ENCODE measurements at places on chromosomes 4 and X. TPM values are rescaled to one million over a fixed set of nuclear protein-coding genes. Genes with fewer than 3 reads are reported as not detected.

The TMPRSS11B gene
- not detected for total RNA-seq

The NAP1L3 gene
- 2.6 TPM for total RNA-seq

The STPG2 gene
- total RNA-seq: not detected

The KLF8 gene
- 3.2 TPM for total RNA-seq

The PNMA6F gene
- not detected for total RNA-seq

- peak overlapping the region; percentile 91 for H3K4me3 ChIP-seq
- no peak for DNase-seq
- H3K27ac ChIP-seq: peak overlapping the region; percentile 92
- H3K27me3 ChIP-seq: no peaks in the 10 kb centered on the region
Measured at GRCh38 chrX:101347859-101348451, 587 bp downstream of the TIMM8A start.

- no peaks in the 10 kb centered on the region for H3K27me3 ChIP-seq
- no peak for DNase-seq
- H3K27ac ChIP-seq: no peak overlapping the region
- H3K4me1 ChIP-seq: no peaks in the 10 kb centered on the region
- no peak overlapping the region for H3K4me3 ChIP-seq
Measured at GRCh38 chr4:117987464-117987863, 46.8 kb upstream of the NDST3 start.

DNA sequence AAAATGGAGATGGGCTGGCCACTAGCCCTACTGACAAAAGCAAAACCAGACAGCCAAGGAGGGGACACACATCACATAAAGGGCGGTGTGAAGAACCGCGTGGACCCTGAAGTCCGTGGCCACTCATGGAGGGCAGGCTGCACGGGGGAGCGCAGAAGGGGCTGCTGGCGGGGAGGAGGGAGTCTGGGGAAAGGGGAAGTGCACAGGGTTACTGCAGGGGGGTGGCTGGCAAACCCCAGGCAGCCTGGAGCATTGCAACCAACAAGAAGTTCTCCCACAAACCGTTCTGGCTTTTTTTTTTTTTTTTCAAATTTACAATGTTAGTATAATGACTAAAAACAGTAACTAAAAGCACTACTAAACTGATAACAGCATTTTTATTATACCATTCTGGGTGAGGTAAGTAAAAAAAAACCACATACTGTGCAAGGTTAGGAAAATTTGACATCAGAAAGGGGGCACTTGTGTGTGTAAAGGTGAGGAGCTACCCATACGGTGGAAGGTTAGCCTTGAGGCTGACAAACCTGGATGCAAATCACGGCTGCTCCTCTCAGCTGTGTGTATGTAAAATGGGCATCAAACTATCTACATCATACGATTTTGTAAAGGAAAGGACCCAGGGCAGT lies 87.1 kb downstream of the TSPAN5 start:
- peaks cover 7% of the 10 kb centered on the region for H3K36me3 ChIP-seq
- H3K27me3 ChIP-seq: no peaks in the 10 kb centered on the region
- no peak for DNase-seq
- H3K27ac ChIP-seq: no peak overlapping the region
- peaks cover 37% of the 10 kb centered on the region for H3K4me1 ChIP-seq

DNA sequence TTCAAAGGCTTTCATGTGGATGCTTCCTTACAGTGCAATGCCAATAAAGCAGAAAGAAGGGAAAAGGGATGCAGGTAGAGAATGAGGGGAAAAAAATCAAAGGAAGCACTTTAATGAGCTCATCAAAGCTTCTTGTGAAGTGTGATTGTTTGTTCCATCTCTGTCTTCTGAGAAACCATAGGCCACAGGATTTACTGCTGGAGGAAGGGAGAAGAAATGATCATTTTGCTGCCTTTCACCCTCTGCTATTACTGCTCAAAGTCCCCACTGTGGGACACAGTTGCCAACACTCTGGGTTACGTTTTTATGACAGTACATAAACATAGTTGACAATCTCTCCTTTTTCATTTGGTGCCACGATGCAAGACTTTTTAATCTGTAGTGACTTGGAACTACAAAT lies 558.0 kb upstream of the TECRL start:
- H3K27ac ChIP-seq: no peak overlapping the region
- no peaks in the 10 kb centered on the region for H3K36me3 ChIP-seq
- H3K4me3 ChIP-seq: no peak overlapping the region
- no peaks in the 10 kb centered on the region for H3K4me1 ChIP-seq
- DNase-seq: no peak

DNA sequence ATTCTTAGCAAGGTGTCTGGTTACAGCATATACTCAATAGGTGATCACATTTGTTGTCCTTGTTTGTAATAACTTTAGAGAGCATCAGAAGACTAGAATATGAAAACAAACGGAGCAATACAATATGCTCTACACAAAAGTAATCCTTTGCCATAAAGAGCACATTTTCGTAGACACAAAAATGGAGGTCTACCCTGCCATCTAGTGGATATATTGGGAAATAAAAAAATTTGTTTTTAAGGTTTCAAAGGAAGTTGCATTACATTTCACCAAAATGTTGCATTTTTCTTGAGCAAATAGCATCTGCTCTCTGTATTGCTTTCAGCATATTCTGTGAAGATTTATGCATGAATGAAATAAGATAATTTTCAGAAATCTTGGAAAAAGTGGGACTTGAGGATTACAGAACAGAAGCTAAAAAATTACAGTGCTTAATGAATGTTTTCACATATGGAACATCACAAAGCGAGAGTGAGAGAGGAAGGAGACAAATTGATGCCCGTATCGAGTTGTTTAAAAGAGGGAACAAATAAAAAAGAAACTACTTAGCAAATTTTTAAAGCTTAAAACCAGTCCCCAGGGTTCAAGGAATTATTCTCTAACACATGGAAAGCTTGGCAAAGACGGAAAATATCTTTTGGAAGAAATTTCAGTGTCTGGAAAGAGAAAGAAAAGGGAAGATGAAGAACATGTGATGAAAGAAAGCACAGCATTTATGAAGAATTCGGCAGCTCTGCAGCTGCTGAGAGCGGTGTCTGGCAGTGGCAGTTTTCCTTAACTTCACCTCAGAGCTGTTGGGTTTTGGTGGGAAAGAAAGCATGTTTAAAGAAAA lies 390.1 kb downstream of the ANKRD50 start:
- H3K36me3 ChIP-seq: no peaks in the 10 kb centered on the region
- no peaks in the 10 kb centered on the region for H3K4me1 ChIP-seq
- no peak for DNase-seq
- no peak overlapping the region for H3K4me3 ChIP-seq
- no peak overlapping the region for H3K27ac ChIP-seq

- no peak overlapping the region for H3K4me3 ChIP-seq
- no peak for DNase-seq
- H3K27ac ChIP-seq: no peak overlapping the region
- H3K36me3 ChIP-seq: no peaks in the 10 kb centered on the region
Measured at GRCh38 chr4:8015512-8015911, 75.9 kb upstream of the AFAP1 start.

GRCh38 chr4:78592088-78592783 lies 40.7 kb downstream of the ANXA3 start:
- H3K4me1 ChIP-seq: no peaks in the 10 kb centered on the region
- no peaks in the 10 kb centered on the region for H3K27me3 ChIP-seq
- H3K4me3 ChIP-seq: no peak overlapping the region
- peak; percentile 12 for DNase-seq
- no peak overlapping the region for H3K27ac ChIP-seq

- no peak overlapping the region for H3K27ac ChIP-seq
- no peak overlapping the region for H3K4me3 ChIP-seq
- H3K36me3 ChIP-seq: no peaks in the 10 kb centered on the region
- no peak for DNase-seq
- no peaks in the 10 kb centered on the region for H3K27me3 ChIP-seq
Measured at GRCh38 chr4:127000110-127000509, 632.6 kb upstream of the INTU start.

GRCh38 chr4:80058740-80059139 lies 14.3 kb downstream of the ANTXR2 start:
- H3K4me3 ChIP-seq: peak overlapping the region; percentile 72
- H3K4me1 ChIP-seq: peaks cover 70% of the 10 kb centered on the region
- peaks cover 19% of the 10 kb centered on the region for H3K36me3 ChIP-seq
- peak; percentile 66 for DNase-seq

DNA sequence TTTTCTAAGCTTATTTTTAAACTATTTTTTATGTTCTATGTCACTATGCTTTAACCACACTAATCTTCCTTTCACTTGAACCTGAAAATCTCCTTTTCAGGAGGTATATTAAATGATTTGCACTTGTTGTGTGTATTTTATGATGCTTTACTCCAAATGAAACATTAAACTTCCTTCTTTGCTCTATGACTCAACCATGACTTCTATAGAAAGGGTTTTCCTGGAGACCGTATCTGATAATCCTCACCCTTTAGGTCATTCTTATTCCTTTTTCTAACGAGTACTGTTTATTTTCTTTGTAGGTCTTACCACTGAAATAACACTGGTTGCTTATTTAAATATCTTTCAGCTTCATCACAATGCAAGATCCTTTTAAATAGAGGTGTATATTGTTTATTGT lies 1163.2 kb downstream of the PCDH18 start:
- H3K4me3 ChIP-seq: no peak overlapping the region
- no peaks in the 10 kb centered on the region for H3K4me1 ChIP-seq
- no peaks in the 10 kb centered on the region for H3K27me3 ChIP-seq
- no peak for DNase-seq

DNA sequence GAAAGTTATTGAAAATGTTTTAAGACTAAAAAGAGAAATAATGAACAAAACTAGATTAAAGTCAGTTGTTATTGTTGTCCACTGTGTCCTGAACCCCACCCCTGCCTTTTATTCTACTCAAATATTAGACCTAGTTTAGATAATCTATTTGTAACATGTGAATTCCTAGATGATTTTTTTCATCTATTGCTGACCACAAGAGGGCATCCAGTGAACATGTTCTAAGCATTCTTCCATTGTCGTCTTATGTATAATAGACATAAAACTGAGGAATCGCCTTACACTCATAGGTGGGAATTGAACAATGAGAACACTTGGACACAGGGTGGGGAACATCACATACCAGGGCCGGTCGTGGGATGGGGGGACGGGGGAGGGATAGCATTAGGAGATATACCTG lies 36.4 kb upstream of the HPRT1 start:
- peaks cover 2% of the 10 kb centered on the region for H3K36me3 ChIP-seq
- no peaks in the 10 kb centered on the region for H3K4me1 ChIP-seq
- no peaks in the 10 kb centered on the region for H3K27me3 ChIP-seq
- no peak for DNase-seq
- no peak overlapping the region for H3K4me3 ChIP-seq
- H3K27ac ChIP-seq: no peak overlapping the region

DNA sequence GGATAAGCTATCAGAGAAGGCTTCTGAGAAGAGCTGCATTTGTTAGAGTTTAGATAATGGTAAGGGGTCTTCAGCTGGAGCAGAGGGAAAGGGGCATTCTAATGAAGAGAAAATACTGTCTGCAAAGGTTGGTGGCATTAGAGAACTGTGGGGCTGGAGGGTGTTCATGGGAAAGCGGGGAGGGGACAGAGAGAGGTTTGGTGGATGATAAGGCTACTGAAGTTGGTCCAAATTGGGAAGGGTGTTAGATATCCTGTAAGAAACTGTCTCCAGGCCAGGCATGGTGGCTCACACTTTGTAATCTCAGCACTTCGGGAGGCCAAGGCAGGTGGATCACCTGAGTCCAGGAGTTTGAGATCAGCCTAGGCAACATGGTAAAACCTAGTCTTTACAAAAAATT lies 59.9 kb downstream of the AFF1 start:
- H3K27me3 ChIP-seq: no peaks in the 10 kb centered on the region
- no peak overlapping the region for H3K4me3 ChIP-seq
- peaks cover 18% of the 10 kb centered on the region for H3K4me1 ChIP-seq
- H3K27ac ChIP-seq: no peak overlapping the region
- H3K36me3 ChIP-seq: peaks cover 3% of the 10 kb centered on the region

- DNase-seq: no peak
- H3K4me1 ChIP-seq: peaks cover 5% of the 10 kb centered on the region
- H3K36me3 ChIP-seq: no peaks in the 10 kb centered on the region
- no peak overlapping the region for H3K27ac ChIP-seq
- H3K4me3 ChIP-seq: no peak overlapping the region
Measured at GRCh38 chr4:123488916-123489315, 92.3 kb downstream of the SPRY1 start.

GRCh38 chr4:74327762-74328161 lies 19.5 kb downstream of the EPGN start:
- no peak overlapping the region for H3K4me3 ChIP-seq
- no peak overlapping the region for H3K27ac ChIP-seq
- H3K36me3 ChIP-seq: no peaks in the 10 kb centered on the region
- peaks cover 16% of the 10 kb centered on the region for H3K27me3 ChIP-seq
- no peaks in the 10 kb centered on the region for H3K4me1 ChIP-seq
